ENCODE measurements at places on chromosomes 7 and 10. TPM values are rescaled to one million over a fixed set of nuclear protein-coding genes. Genes with fewer than 3 reads are reported as not detected.

DNA sequence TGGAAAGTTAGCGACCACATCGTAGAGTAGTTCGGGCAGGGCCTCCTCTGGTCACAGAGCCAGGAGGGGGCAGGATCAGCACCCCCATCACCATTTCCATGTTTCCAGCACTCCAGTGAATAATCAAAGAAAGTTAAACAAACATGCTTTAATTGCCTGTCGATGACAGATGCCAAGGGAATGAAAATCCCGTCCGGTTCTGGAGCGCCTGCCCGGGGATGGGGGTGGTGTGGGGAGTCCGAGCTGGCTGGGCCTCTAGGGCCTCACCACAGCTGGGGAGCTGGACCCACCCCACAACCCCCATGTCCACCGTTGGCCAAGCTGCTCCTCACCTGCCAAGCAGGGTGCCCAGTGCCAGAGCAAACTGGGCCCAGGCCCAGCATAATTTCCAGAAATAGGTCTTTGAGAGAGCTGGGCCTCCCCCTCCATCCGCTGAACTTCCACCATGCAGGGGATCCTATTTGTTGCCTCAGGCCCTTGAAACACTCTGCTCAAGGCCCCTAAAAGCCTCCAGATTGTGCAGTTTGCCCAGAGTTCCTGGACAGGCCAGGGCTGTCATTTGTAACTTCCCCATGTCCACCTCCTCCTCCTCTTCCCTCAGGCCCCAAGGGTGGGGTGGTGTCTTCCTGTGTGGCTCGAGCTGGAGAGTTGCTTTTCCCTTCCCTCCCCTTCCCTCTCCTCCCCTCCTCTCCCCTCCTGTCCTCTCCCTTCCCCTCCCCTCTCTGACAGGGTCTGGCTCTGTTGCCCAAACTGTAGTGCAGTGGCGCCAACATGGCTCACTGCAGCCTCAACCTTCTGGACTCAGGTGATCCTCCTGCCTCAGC, 101.0 kb downstream of the MYL10 start:
- no peak for DNase-seq

GRCh38 chr7:322111-322671, 32.2 kb downstream of the FOXL3 start:
- peak; percentile 81 for DNase-seq

DNA sequence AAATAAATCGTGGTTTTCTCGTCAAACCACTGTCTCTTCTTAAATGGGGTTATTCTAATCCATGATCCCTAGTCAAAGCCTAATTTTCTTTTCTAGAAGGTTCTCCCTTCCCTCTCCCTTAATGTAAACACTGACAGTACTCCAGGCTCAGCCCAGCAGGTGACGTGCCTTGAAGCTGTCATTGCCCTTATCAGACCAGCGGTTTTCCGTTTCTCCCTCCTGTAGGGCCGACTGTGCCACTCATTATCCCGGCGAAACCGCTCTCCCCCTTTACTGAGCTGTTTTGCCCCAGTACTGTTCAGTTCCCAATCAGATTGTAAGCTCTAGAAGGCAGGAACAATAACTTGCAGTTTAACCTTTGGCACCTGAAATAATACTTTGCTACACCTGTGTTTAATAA, 153.5 kb upstream of the RHEB start:
- DNase-seq: no peak

DNA sequence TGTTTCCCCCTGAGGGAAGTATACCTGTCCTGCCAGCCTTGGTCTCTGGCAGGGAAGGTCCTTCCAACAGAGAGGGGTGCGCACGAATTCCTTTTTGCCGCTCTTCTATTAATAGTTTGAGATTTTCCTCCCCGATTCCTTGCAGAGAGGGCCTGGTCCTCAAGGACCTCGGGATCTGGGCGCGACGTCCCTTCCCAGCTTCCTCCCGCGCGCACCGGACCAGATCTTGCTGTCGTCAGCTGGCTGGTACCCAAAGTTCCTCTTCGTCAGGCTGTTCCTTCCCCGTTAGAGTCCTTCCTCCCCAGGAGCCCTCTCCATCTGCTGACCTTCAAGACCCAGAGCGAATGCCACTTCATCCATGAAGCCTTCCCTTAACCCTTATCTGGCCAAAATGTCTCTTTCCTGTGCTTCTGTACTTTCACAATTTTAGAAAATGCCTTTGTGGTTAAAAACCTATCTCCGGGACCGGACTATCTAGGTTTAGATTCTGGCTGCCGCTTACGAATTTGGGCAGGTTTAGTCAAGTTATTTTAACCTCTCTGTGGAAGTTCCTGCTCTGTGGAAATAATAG, 851 bp upstream of the GOT1 start:
- DNase-seq: no peak

- DNase-seq: no peak
Measured at GRCh38 chr7:150401861-150402631, 22.9 kb downstream of the ZNF775 start.

GRCh38 chr7:132177708-132178401, 398.4 kb downstream of the PLXNA4 start:
- DNase-seq: no peak

- no peak for DNase-seq
Measured at GRCh38 chr10:129280155-129280502, 186.9 kb upstream of the MGMT start.

DNA sequence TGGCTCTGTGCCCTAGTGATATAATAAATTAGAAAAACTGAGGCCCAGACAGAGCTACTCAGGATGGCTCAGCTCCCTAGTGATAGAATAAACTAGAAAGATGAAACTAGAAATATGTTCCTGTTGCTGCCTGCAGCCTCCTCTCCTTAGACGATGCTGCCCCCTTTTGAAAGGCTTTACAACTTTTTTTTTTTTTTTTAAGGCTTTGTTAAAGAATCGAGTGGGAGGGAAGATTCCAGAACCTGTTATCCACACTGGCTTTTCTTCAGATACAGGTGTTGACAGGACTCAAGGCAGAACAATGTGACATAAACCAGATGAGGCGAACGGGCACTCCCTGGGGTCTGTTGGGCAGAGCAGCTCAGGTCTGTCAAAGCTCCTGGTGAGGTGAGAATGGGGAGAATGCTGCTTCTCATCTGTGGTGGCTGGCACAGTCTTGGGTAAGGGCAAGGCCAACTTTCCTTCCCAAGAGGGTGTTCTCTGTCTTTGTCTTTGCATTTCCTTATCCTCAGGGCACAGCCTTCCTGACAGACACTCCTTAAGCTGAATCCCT, 175.1 kb downstream of the COBL start:
- no peak for DNase-seq

GRCh38 chr10:80379701-80380100, 23.1 kb downstream of the DYDC2 start:
- no peak for DNase-seq

DNA sequence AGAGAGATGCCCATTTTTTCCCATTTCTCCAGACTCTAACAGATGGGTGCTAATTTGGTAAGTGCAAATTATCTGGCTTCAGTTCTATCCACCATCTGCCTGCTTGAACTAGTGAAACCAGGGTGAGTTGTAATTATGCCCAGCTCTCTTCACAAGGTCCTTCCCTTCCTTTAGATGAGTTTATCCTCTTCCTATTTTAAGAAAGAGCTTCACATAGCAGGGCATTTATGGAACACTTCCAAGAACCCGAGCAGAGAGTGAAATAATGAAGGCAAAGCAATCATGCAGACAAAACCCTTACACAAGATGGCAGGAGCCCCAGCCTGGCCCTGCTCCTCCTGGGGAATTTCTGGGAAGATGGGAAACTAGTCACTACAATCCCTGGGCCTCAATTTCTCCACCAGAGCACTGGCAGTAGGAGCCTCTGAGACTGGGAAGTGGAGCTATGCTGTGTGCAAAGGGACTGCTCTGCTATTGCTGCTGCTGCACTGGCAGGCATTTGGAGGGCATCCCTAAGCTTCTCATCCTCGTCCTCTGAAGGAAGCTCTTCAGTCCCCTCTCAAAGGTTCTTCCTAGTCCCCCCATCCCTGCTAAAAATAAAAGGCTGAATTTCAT, 33.7 kb upstream of the PLXNA4 start:
- no peak for DNase-seq

GRCh38 chr7:130444234-130444633, 3.4 kb upstream of the CEP41 start:
- no peak for DNase-seq

DNA sequence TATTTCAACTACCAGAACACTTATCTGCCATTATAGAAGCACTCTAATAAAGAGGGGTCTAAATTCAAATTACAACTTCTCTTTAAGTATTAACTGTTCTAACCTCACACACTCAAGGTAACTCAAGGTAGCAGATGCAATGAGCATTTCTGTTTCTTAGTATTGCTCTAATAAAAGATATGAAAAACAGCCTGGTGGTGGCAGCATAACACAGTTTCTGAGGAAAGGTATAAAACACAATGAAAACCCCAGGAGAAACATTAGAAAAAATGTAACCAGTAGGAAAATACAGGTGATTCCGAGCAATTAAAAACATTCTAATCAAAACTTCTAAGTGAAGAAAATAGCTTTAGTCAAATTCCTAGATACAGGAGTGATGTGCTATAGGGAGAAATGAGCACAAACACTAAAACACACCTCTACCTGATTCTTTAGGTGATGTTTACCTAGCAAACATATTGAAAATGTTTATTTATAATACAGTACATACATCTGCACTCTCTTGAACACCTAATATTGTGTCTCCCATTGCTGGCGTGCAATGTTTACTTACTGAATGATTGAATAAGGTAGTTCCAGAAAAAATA, 3.5 kb downstream of the MKRN1 start:
- DNase-seq: no peak

DNA sequence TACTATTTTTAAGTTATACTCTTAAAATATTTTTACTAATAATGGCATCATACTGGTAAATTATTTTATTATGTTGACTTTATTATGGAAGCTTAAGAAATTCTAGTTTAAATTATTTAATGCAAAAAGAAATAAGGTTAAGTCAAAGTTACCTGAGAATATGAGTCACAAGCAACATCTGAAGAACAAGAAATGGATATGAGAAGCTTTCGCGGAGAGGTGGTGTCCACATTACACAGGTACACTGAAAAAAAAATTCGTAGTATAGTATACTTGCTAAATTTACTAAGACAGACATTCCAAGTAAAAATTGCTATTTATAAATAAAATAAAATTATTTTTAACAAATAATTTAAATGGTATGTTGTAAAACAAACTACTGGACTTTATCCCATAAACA, 143.8 kb downstream of the AVL9 start:
- no peak for DNase-seq

GRCh38 chr7:106262221-106262881, 22.4 kb downstream of the NAMPT start:
- DNase-seq: no peak

DNA sequence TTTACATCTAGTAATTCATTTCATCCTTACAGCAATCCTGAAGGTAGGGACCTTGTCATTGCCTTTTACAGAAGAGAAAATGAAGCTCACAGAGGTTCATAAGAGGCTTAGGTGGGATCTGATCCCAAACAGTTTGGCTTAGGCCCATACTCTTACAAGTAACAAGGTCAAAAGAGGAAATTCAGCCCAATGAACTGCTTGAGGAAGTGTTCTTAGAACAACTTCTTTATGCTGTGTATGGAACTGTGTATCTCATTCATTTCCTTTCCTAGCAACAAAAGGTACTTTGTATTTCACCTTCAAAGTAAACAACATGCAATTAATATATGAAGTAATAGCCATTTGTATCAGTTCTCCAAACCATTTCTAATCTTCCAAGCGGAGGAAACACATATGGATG, 79.3 kb downstream of the AVL9 start:
- DNase-seq: no peak

DNA sequence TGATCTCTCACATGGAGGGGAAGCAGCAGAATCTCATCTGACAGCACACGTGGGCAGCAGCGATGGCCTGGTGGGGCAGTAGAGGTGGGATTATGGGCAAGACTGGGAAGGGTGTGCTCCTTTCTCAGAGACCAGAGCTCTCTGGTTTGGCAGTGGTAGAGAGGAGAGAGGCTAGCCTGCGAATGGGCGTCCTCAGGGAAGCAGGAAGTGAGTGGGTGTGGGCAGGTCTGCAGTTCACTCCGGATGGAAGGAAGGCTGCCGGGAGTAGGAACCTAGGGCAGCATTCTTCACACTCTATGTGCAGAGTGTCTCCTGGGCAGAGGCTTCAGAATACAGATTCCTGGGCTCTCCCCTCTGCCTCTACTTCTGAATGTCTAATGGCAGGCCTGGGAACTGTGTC, 162.8 kb upstream of the BMPER start:
- no peak for DNase-seq

- peak; percentile 45 for DNase-seq
Measured at GRCh38 chr10:89351780-89352597, 24.2 kb downstream of the IFIT3 start.

GRCh38 chr7:85341973-85342372, 155.1 kb upstream of the SEMA3D start:
- DNase-seq: no peak

DNA sequence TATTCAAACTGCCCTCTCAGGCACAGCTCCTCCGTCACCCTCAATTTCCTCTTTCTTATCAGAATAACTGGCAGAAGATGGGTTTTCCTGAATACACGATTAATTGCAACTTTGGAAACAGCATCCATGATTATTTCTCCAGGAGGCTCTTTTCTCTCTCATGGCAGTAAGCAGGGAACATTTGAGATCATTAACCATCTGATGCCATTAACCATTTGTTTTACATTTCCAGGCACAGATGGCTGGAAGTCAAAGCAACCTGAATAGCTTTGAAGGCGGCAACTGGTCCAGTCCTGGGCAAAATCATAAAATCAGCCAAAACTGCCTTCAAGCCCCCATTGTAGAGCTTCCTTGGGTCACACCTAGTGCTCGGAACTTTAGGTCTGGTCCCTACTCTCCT, 289.5 kb upstream of the AOAH start:
- no peak for DNase-seq

GRCh38 chr7:105791926-105792325, 84.5 kb downstream of the ATXN7L1 start:
- no peak for DNase-seq

- DNase-seq: no peak
Measured at GRCh38 chr10:16886031-16886430, 68.8 kb upstream of the RSU1 start.

- DNase-seq: no peak
Measured at GRCh38 chr10:67045404-67045803, 119.6 kb downstream of the LRRTM3 start.

- no peak for DNase-seq
Measured at GRCh38 chr7:25031007-25031406, 51.0 kb upstream of the OSBPL3 start.

GRCh38 chr7:55145606-55146005, 126.8 kb downstream of the EGFR start:
- no peak for DNase-seq

Gene CYP2C19
- total RNA-seq: not detected

Gene GNG11
- 5.8 TPM for total RNA-seq

Gene HABP2
- total RNA-seq: not detected

Gene BTBD16
- total RNA-seq: not detected

Gene FANK1
- 11.0 TPM for total RNA-seq

Gene OGDHL
- total RNA-seq: 10.4 TPM

Gene COL17A1
- 3.6 TPM for total RNA-seq

Gene TMEM213
- not detected for total RNA-seq

Gene AQP1
- 11.1 TPM for total RNA-seq

Gene CAMK2B
- 1.8 TPM for total RNA-seq

Gene PITX3
- total RNA-seq: not detected

Gene KEL
- total RNA-seq: 2.3 TPM

Gene CALML3
- 0.07 TPM for total RNA-seq

All from mesothelial cell of epicardium (in vitro differentiated cells).